Activated naive CD4-positive, alpha-beta T cell treated with anti-CD3 and anti-CD28 coated beads, Interleukin-2, amount 50 U/mL, for 72 hours (primary cell): ENCODE measurements at places on chromosomes 7 and 10.
A peak's percentile ranks its signal among the peaks of the same experiment; 100 is the strongest.

DNA sequence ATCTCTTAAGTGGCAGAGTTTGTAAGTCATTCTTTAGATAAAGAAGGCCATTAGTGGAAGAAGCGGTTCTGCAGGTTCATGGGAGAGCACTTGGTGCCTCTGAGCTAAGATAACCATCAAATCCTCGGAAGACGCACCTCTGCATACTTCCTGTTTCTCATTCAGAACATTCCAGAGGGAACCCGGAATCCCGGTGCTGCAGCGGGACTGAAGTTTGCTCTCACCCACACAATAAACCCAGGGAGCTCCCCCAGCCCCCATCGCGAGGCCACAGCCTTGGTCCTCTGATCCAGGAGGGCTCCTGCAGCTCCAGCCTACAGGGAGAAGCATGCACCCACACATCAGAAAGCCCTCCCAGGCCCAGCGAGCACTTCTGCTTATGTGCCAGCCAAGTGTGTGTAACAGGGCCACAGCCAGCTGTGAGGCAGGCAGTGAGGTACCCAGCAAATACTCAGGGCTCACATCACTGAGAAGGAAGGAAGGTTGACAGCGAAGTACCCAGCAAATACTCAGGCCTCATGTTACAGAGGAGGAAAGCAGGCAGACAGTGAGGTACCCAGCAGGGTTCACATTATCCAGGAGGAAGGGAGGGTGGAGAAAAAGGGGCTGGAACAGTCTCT, 142.4 kb downstream of the DIP2C start:
- DNase-seq, result no peak

DNA sequence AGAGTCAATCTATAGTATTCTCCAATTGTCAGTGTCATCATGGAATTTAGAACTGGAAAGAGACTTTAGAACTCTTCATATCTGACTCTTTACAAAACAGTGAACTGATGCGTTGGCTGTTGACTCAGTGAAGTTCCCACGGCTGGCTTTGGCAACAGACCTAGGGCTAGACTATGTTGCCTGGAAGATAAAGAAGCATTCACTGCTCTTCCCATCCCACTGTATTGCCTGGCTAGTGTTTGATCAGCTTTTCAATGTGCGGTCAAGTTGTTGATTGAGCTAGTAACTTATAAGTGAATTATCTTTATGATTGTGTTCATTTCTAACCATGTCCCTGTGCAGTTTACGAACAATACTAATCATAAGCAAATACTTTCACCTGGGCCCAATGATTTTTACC, 365.7 kb upstream of the LRGUK start:
- no peak for DNase-seq

- no peak for DNase-seq
Observed at GRCh38 chr10:5887029-5887428, 2.7 kb downstream of the ANKRD16 start.

DNA sequence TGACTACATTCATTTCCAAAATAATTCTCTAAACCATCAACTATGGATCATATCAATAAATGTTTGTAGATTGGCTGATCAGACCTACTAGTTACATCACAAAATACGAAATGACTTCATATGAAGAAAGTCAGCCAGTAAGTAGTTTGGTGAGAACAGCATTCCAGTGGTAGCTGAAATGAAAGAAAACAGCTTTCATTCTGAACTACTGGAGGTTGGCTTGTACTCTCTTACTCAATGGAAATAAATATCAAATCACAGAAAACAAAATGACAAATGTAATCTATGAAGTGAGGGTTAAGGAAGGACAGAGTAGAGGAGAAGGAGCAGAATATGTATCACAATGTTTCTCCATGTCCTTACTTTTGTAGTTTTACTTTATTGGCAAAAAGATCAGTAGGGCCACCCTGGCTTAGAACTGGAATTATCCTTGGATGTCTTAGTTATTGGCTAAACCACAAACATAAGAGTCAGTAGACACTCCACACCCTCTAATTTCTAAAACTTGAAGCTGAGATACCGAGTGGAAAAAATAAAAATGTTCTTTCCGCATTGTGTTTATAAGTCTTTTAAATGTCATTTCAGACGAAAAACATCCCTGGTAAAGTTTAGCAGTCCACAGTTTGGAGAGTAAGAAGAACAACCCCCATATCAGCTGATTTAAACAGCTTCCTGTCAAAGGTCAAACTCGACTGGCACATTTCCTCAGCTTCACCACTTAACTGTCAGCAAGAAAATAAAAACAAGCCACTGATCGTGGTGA, 74.0 kb upstream of the DGKI start:
- DNase-seq, result no peak

DNA sequence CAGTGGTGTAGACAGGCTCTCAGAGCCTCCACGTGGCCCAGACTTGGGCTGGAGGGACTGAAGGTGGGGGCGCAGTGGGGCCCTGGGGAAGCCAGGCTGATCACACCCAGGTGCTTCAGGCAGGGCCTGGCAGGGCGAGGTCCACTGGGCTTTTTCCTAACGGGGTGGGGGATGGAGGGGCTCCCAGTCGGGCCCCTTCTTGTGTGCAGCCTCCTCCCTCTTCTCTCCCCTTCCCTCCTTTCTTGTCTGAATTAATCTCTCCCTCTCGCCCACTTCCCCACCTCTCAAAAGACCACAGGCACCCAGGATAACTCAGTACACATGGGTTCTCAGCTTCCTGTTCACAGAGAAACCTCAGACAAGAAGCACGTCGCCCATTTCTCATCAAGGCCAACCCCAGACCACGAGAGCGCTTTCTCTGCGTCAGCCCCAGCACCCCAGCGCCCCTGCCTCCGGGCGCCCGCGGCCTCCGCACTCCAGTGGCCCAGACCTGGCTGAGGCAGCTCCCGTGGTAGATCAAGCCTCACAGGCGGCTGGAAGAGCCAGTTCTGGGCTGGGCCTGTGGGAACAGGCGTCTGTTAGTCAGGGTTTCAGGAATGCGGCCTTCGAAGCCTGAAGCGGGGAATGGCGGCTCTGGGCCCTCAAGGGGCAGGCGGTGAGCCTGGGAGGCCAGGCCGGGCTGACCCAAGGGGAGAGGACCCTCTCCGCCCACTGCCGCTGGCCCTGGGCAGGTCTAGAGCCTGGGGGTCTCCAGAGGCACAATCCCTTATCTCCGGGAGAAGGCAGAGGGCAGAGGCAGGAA, 50.6 kb downstream of the PWWP2B start:
- peak; percentile 79 for DNase-seq

GRCh38 chr7:83930262-83930661, 264.3 kb downstream of the SEMA3A start:
- no peak for DNase-seq

DNA sequence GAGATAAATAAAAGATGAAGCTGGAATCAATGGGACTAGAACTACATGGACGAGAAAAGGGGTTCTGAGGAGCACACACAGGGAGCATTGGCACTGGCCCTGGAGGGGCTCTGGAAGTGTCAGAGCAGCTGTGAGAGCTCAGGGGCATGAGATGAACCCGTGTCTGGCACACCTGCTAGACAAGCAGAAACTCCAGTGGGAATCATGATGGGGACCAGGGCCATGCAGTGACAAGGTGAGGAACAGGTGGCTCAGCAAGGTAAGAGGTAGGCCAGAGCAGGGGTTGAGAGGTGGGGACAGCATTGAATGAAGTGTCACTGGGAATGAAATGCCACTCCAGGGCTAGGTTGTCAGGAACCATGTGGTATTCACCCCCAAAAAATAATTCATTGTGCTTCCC, 588.5 kb downstream of the GRID1 start:
- DNase-seq, result no peak

- DNase-seq, result no peak
Observed at GRCh38 chr10:123808906-123809305, 82.7 kb downstream of the CPXM2 start.

DNA sequence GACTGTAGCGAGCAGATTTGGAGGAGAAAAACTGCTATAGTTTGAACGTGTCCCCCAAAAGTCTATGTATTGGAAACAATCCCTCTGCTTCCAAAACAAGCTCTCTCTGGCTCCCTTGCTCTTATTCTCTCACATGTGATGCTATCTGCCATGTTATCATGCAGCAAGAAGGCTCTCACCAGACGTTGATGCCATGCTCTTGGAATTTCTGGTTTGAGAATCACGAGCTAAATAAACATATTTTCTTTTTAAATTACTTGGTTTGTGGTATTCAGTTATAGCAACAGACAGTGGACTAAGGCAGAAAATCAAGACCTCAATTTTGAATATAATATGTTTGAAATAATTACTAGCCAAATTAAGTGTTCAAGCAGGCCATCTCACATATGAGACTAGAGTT, 17.5 kb upstream of the GNAT3 start:
- no peak for DNase-seq

GRCh38 chr10:10353326-10353868, 664.3 kb upstream of the CELF2 start:
- DNase-seq, result no peak

- no peak for DNase-seq
Observed at GRCh38 chr7:50142425-50143017, 49.5 kb upstream of the ZPBP start.

DNA sequence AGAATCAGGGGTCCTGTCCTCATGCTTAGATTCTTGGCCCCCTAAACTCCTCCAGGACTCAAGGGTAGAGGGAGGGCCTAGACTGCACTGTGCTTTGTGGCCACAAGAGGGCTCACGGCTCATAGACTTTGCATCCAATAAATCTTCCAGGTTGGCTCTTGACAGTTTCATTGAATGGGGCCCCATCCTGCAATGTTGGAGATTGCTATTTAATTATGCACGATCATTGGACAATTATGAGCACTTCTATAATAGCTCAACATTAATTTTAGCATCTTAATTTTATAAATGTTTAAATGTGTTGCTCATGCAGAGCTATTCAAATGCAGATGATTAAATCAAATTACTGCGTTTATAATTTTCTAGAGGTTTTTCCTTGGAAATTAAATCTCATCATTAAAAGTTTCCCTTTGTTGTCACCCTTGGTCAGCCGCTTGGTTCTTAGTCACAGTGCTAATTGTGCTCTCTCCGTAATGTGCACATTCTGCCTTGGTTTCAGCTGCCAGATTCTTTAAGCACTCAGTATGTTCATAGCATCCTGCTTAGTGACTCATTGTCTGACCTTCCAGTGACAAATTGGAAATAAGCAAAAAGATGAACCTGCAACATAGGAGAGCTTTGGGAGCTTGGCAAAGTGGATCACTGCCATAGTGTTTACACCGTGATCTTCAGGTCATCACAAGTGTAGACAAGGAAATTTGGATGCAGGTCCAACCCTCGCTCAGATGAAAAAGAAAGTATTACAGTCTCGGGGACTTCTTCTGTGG, 33.4 kb upstream of the PLPP4 start:
- peak; percentile 16 for DNase-seq

- DNase-seq, result no peak
Observed at GRCh38 chr7:48175019-48175418, 3.8 kb downstream of the ABCA13 start.

DNA sequence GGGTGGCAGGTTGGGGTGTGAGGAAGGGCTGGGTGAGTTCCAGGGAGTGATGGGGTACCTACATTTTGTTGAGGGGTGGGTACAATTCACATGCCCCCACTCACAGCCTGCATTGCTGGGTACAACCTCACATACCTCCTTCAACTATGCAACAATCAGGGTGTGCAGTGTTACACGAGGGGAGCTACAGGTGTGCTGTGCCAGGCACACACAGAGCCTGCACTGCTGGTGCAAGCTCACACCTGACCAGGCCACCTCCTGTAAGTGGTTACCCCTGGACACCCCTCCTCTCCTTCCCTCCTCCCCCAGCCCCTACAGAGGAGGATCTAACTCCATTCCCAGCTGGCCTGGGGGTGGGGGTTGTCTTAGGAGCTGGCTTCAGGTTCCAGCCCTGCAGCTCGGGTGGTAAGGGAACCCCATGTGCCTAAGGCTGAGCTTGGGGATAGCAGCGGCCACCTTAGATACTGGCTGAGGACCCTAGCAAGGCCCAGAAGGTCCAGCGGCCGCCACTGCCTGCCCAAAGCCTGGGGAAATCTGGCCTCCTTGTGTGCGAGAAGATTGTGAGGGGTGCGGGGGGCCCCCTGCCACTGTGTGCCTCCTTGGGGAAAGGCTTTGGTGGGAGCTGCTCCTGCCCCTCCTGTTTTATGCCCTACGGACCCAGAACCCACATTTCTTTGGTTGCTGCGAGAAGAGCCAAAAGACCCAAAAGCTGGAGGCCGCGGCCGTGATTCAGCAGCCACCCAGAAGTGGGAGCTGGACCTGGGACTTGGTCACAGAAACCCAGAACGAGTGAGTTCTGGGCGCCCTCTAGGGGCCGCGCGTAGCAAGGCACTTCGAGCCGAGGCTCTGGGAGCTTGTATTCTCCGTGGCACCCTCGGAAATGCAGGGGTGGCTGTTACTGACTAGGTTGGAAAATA, 10.8 kb downstream of the TLX1 start:
- peak; percentile 71 for DNase-seq

DNA sequence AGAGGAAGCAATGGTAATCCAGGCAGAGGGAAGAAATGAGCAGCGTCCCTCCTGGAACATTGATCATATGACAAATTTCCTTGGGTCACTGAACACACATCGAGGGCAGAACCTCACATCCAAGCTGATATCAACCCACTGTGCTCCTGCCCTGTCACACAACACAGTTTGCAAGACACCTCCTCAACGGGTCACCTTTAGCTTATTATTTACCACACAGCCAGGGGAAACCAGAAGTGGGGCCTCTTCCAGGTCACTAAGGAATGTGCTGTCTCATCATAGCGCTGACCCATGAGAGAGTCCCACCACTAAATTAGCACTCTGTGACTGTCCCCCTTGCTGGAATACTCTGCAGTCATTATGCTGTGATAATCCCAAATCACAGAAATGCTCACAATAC, 69.7 kb upstream of the PPP1R3C start:
- no peak for DNase-seq

DNA sequence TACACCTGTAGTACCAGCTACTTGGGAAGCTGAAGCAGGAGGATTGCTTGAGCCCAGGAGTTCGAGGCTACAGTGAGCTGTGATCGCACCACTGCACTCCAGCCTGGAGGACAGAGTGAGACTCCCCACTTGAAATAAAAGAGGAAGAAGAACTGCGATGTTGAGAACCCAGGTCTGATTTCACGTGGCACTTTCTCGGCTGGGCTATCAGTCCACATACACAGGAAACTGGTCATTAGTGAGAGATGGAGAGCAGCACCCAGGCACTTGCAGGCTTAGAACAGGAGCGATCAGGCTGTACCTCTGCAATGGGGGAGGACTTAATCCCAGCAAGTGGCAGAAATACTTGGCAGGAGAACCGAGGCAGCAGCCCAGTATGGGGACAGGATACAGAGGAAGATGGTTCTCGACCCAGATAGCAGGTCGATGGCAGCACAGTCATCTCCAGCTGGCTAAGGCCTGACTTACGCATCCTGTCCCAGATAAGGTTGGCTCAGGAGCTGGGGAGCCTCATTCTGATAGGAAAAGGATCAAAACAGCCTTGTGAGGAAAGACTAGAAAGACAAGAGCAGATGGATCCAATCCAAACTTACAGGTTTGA, 487.7 kb upstream of the AUTS2 start:
- no peak for DNase-seq
